Omental fat pad (tissue), 4 donors: ENCODE measurements at places on chromosomes 4 and X. TPM values are rescaled to one million over a fixed set of nuclear protein-coding genes. Genes with fewer than 3 reads are reported as not detected.

The DRD5 gene
- not detected for total RNA-seq

DNA sequence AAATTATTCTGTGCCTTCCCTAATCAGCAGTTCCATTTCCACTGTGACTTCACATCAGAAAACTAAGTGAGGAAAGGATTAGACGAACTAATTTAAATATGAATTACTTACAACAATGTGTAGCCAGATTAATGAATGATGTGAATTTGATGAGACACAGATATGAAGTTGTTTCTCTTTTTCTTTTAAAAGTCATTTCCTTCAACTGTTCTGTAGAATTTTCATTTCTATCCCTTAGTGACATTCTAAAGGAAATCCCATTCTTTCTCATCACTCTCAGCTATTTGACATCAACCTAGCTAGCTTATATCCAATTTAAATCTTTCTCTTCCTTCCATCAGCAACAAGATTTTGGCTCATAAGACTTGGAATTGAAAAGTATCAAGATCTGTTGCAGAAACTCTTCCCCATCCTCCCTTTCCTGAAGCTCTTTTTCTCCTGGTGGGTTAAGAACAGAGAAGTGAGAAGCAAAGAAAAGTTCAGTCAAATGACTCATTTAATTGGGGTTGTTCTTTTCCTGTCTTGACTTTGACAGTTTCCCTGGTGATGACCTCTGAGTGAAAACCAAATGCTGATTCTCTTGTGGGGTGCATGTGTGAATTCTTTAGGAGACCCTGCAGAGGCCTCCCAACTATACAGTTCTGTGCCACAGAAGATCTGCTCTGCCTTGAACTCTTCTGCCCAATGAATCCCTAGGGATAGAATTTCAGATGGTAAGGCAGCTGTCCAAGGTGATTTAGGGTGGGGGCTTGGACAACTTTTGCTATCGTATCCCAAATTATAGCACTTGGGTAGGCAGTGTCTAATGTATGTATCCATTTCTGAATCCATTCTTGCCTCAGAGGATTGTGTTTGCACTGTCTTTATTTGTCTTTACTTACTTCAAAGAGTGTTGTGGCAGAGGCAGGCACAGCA is 232.5 kb upstream of the GPRIN3 start:
- DNase-seq: no peak

GRCh38 chr4:145945431-145946155 is 7.0 kb upstream of the ZNF827 start:
- no peak for DNase-seq

The SPATA18 gene
- 1.9 TPM for total RNA-seq

DNA sequence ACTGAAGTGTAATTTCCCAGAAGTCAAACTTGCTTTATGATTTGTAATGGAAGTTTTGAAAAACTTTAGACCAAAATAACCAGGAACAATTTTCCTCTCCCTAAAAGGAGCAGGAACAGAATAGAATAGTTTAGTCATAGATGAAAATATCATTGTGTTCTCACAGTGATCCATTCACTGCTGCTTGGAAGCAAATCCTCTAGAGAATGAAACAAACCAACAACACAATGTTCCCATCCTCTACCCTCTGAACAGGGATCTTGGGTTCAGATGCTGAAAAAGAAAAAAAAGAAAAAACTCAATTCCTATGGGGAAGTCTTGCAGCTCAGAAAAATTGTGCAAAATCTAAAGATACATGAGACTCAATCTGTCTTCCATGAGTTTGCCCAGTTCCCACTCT is 12.2 kb downstream of the DSPP start:
- no peak for DNase-seq

DNA sequence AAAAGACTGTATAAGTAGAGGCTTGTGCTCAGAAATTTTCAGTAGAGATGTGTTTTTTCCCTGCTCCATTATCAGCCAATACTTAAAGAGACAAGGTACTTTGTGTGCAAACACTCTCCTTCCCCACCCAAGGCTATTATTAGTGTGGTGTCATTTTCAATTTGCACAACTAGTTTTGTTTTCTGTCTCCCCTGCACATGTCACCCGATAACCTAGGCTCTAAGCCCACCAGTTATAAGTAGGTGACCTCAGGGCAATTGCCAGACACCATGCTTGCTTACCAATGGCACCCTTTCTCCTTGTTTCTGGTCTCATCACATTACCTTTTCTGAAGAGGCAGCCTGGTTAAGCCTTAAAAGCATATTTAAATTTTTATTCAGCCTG is 8.0 kb upstream of the GUCY1A1 start:
- DNase-seq: no peak

The SPANXN3 gene
- not detected for total RNA-seq

The PKD2 gene
- 90.7 TPM for total RNA-seq

The FRG2 gene
- total RNA-seq: not detected

GRCh38 chrX:110733166-110733565 is 62.5 kb downstream of the CHRDL1 start:
- DNase-seq: no peak

DNA sequence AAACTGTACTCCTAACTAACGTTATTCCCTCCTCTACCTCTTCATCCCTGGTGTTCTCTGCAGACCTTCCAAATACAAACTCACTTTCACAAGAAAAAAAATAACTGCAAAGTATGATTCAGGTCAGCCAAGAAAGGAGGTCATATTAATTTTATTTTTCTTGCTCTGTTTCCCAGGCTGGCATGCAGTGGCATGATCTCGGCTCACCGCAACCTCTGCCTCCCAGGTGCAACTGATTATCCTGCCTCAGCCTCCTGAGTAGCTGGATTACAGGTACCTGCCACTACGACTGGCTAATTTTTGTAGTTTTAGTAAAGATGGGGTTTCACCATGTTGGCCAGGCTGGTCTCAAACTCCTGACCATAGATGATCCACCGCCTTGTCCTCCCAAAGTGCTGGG is 156.6 kb downstream of the CHIC2 start:
- DNase-seq: no peak

- no peak for DNase-seq
Observed at GRCh38 chr4:46389301-46389775, 590 bp downstream of the GABRA2 start.

DNA sequence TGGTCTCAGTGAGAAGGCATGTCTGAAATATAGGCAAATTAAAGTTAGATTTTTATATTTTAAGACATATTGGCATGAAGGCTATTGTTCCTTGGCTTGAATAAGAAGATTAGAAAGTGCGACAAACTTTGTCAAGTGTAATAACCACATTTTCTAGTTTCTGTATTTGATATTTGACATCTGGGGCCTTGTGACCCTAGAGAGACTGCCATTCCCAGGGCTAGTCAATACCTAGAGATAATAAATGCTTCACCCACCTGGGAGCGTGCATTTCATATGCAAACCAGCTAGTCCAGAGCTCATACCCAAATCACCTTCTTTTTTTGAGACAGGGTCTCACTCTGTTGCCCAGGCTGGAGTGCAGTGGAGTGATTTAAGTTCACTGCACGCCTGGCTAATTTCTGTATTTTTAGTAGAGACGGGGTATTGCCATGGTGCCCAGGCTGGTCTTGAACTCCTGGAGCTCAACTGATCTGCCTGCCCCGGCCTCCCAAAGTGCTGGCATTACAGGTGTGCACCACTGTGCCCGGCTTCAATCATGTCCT is 62.6 kb downstream of the COQ2 start:
- DNase-seq: no peak

DNA sequence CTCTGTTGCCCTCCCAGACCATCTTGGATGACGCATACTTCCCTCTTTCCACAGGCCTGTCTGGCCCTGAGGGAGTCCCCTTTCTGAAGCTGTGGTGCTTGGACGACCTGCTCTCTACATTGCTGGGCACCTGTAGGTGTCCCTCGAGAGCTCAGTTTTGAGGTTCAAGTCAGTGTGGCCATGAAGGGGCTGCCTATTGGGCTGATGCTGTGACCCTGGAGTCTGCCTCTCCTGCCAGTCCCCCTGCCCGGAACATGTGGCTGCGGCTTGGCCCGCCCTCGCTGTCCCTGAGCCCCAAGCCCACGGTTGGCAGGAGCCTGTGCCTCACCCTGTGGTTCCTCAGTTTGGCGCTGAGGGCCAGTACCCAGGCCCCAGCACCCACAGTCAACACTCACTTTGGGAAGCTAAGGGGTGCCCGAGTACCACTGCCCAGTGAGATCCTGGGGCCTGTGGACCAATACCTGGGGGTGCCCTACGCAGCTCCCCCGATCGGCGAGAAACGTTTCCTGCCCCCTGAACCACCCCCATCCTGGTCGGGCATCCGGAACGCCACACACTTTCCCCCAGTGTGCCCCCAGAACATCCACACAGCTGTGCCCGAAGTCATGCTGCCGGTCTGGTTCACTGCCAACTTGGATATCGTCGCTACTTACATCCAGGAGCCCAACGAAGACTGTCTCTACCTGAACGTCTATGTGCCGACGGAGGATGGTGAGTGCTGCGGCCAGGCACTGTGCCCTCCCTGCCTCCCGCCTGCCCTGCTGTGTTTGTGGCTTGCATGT is 3.0 kb downstream of the NLGN3 start:
- no peak for DNase-seq

DNA sequence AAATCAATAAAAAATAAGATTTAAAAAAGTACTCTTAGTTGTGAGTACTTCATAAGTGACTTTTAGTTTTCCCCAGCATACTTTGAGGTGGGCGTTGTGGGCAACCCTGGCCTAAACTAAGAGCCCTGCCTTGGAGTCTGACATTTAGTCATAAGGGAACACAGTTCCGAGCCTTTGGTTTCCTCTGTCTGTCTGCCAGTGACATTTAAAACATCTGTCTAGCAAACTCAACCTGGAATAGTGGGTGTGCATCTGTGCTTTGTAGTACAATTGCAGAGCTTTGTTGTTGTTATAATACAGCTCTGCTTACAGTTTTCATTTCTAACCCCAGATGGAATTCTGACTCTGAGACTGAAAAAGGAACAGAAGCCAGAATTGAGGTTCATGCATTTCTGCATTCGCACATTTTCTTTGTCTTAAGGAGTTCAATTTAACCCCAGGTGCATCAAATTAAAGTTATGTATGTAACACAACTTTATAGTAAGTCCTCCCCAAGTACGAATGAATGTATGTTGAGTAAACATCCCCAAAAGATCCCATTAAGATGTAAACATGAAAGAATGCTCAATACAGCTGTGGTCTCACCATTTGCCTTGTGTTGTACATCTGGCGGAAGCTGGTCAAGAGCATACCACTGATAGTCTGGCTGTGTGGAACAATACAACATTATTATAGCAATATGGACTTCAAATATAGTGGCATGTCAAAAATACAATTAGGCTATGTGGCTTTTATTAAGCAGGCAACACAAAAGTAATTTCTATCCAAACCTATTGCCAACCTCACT is 25.9 kb downstream of the TNIP3 start:
- DNase-seq: no peak

DNA sequence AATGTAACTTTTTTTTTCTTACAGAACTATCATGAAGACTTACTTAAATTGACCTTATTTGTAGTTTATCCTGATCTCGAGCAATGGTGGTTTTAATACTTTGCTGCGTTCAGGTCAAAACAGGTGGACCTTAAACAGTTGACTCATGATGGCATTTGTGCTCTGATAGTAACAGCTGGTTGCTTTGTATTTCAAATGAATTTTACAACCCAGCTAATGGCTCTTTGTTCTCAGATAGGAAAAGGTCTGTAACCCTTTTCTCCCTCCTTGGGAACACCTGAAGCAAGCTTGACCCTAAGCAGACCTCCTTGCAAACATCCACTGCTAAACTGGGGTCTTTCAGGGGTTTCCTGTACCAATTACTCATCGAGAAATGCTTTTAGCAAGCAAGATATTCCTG is 79.2 kb downstream of the F11 start:
- DNase-seq: no peak

The GCNA gene
- total RNA-seq: 3.1 TPM

DNA sequence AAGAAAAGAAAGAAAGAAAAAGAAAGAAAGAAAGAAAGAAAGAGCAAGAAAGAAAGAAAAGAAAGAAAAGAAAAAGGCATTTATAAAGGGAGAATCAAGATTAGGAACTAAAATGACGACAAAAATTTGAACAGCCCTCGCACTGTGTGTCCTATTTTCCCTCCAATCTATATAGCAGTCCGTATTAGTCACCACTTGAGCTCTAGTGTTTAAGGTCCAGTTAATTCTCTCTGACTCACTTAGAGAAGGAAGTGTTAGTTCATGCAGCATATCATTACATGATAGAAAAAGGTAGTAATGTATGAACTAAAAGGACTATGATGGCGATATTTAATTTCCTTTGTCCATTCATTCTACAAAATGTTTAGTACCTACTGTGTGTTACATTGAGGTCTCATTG is 122.7 kb downstream of the CBLL2 start:
- DNase-seq: no peak

The CENPVL3 gene
- total RNA-seq: 0.25 TPM

GRCh38 chr4:118740869-118741268 is 55.7 kb downstream of the METTL14 start:
- DNase-seq: no peak

DNA sequence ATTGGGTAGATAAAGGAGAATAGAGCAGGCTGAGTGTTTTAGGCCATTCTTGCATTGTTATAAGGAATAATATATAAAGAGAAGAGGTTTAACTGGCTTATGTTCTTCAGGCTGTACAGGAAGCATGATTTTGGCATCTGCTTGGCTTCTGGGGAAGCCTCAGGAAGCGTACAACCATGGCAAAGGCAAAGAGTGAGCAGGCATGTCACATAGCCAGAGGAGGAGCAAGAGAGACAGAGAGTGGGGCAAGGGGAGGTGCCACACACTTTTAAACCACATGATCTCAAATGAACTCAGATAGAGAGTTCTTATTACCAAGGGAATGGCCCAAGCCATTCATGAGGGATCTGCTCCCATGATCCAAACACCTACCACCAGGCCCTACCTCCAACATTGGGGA is 4.4 kb upstream of the METTL14 start:
- no peak for DNase-seq

The XK gene
- total RNA-seq: 0.09 TPM

The PPEF1 gene
- not detected for total RNA-seq

DNA sequence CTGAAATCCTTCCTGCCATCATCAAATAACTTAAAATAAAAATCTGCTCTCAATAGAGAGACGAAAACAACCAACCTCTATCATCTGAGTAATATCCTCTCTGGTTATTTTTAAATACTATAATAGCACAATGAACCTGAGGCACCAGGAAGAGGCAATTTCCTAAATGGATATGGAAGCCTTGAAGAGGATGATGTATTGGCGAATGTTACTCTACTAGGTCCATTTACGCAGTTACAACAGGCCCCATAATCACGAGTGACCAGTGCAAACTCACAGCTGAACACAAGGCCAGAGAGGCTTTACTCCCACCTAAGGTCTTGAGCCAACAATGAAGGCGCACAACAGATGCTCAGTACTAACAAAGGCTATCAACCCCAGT is 678.8 kb upstream of the NR3C2 start:
- DNase-seq: no peak

- DNase-seq: no peak
Observed at GRCh38 chr4:52665592-52665991, 6.5 kb upstream of the USP46 start.

The PPARGC1A gene
- 5.7 TPM for total RNA-seq

DNA sequence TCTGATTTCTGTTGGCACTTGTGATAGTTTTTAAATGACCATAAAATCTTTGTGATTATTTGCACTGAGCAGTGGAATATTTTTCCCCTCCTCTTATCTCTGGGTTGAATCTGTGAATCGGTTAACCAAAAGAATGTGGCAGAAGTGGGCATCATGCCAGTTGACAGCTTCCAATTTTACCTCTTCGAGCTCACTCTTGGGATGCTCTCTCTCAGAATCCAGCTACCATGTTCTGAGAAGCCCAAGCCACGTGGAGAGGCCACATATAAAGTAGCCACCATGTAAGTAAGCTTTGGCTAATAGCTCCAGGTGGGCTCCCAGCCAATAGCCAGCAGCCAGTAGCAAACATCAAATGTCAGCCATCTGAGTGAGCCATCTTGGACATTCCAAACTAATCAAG is 12.9 kb upstream of the WDR19 start:
- no peak for DNase-seq

The ATP11C gene
- 23.5 TPM for total RNA-seq
